ENCODE measurements at places on chromosomes 12 and 14. TPM values are rescaled to one million over a fixed set of nuclear protein-coding genes. Genes with fewer than 3 reads are reported as not detected.

MTERF2 gene
- 10.9 TPM for total RNA-seq

MGST1 gene
- total RNA-seq: 123 TPM

CLEC4E gene
- total RNA-seq: not detected

PLCZ1 gene
- total RNA-seq: not detected

DPPA3 gene
- total RNA-seq: not detected

FOXG1 gene
- 0.83 TPM for total RNA-seq

PRH2 gene
- total RNA-seq: not detected

GPR65 gene
- total RNA-seq: under 0.01 TPM

OR4K15 gene
- total RNA-seq: not detected

FAM161B gene
- 4.1 TPM for total RNA-seq

SDS gene
- total RNA-seq: not detected

NTS gene
- 0.50 TPM for total RNA-seq

LRRC43 gene
- total RNA-seq: 3.3 TPM

SRP54 gene
- total RNA-seq: 110 TPM

CD4 gene
- 0.15 TPM for total RNA-seq

SSPN gene
- 10.9 TPM for total RNA-seq

CACNB3 gene
- total RNA-seq: 41.6 TPM

DLK1 gene
- total RNA-seq: not detected

GALNT16 gene
- 4.6 TPM for total RNA-seq

TRPV4 gene
- total RNA-seq: 2.5 TPM

SIX4 gene
- 24.8 TPM for total RNA-seq

PTCSC3 gene
- not detected for total RNA-seq

CD27 gene
- 0.17 TPM for total RNA-seq

CCDC196 gene
- not detected for total RNA-seq

PLEKHG7 gene
- total RNA-seq: not detected

KCNJ8 gene
- total RNA-seq: 10.6 TPM

IL31 gene
- not detected for total RNA-seq

HOXC10 gene
- not detected for total RNA-seq

ITGA5 gene
- 319 TPM for total RNA-seq

AQP6 gene
- total RNA-seq: not detected

CD69 gene
- not detected for total RNA-seq

DEPDC4 gene
- 3.9 TPM for total RNA-seq

ASIC1 gene
- total RNA-seq: 1.5 TPM

KRT2 gene
- total RNA-seq: not detected

FLVCR2 gene
- total RNA-seq: 5.3 TPM

TEX52 gene
- not detected for total RNA-seq

TMTC2 gene
- total RNA-seq: 12.4 TPM

CIDEB gene
- 1.5 TPM for total RNA-seq

FGF6 gene
- not detected for total RNA-seq

IFI27 gene
- 34.4 TPM for total RNA-seq

MYL2 gene
- not detected for total RNA-seq

ABCD2 gene
- total RNA-seq: 0.17 TPM

FOXN4 gene
- not detected for total RNA-seq

OXA1L gene
- 75.6 TPM for total RNA-seq

FBLN5 gene
- total RNA-seq: 49.5 TPM

POTEG gene
- total RNA-seq: not detected

TBC1D30 gene
- 0.29 TPM for total RNA-seq

CYP46A1 gene
- 0.29 TPM for total RNA-seq

LBHD2 gene
- total RNA-seq: not detected

TAS2R7 gene
- not detected for total RNA-seq

AVPR1A gene
- total RNA-seq: not detected

COX8C gene
- total RNA-seq: not detected

SPSB2 gene
- 14.1 TPM for total RNA-seq

KRT1 gene
- total RNA-seq: not detected

NKX2-1 gene
- not detected for total RNA-seq

PLEKHA5 gene
- 45.8 TPM for total RNA-seq

GPRC5A gene
- total RNA-seq: 3.1 TPM

ZDHHC22 gene
- total RNA-seq: not detected
